Neural progenitor cell (in vitro differentiated cells): ENCODE measurements at places on chromosomes 5 and 9. TPM values are rescaled to one million over a fixed set of nuclear protein-coding genes. Genes with fewer than 3 reads are reported as not detected.
A peak's percentile ranks its signal among the peaks of the same experiment; 100 is the strongest.

DNA sequence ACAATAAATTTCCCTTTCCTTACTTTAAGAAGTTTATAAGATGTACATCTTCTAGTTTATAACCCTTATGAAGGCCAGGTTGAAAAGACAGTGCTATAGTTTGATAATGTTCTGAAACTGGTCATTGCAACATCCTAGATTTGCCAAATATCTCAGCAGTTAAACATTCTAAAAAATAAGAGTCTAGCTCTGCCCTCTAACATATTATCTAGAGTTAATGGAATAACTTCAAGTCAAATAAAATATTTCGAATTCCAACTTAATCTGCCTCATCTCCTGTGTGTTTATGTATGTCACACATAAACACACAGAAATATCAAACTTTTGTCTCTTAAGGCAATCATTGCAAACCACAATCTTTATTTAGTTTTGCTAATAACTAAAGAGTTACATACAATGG, 796.6 kb downstream of the TLE1 start:
- DNase-seq = no peak

GRCh38 chr5:16712178-16712577, 95.4 kb upstream of the RETREG1 start:
- peak; percentile 33 for DNase-seq

DNA sequence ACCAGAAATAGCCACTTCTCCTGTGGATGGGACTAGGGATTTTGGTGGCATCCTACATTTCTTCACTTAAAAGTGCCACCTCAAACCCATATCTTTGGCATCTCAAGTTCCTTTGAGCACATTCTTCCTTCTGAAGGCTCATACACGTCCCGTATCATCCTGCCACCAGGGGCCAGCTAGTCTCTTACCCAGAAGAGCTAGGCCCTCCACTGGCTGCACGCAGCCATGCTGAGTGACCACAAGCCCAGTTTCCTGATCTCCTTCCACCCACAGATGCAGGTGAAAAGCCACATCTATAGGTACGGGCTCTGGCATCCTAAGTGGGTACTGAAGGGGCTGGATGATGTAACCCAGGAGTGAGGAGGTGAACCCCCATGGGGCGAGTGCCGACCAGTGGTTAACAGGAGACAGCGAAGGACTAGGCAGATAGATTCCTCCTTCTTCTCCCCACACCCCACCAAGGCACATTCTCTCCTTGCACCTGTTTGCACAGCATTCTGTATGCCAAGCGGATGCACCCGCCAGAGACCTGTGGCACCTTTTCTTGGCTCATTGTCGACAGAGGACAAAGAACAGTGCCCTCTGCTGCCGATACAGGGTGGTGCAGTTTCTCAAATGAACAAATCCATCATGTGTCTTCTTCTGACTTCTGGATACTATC, 14.4 kb upstream of the SCGB3A1 start:
- DNase-seq = peak; percentile 63

GRCh38 chr5:9094582-9094981, 451.3 kb downstream of the SEMA5A start:
- no peak for DNase-seq

GRCh38 chr5:180330810-180331646, 22.1 kb downstream of the GFPT2 start:
- no peak for DNase-seq

DNA sequence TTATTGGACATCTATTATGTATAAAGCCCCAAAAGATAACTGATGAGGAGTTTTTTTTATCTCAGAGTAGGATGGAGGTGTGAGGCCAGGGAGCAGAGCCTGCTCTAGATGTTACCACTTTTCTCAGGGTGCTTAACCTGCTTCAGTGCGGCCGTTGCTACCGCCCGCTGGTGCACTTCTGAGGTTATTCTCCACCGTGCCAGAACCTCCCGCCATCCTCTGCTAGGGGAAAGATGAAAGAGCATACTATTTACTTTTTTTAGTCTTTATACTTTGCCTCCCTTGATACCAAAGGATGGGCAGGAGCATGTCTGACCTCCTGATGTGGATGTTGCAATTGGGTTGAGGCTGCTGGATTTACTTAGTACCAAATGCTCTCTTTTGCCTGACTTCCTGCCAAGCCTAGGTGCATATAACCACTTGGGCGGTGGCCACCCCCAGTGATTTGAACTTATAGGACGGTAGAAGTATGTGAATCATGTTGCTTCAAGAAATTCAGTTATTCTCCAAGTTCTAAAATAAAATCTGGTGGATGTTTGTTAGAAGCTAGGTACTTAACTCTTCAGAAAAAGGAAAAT, 71.1 kb upstream of the HSPB3 start:
- no peak for DNase-seq

DNA sequence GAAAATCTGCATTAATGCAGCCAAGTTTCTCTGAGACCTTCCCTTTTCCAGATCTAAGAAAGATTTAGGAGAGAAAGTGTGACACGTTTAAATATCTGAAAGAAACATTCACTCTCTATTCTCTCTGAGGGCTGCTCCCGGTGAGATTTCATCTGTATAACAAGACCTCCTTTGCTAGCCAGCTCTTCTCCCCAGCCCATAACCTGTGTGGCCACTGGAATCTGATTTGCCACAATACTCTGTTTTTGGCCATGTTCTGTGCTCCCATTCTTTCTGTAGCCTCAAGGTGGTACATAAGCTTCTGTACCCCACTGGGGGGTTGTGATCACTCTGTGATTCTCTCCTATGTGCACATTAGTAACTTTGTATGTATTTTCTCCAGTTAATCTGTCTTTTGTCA, 291.0 kb upstream of the SEMA6A start:
- DNase-seq = peak; percentile 5

GRCh38 chr9:21473236-21473635, 8.9 kb downstream of the IFNE start:
- DNase-seq = no peak

DNA sequence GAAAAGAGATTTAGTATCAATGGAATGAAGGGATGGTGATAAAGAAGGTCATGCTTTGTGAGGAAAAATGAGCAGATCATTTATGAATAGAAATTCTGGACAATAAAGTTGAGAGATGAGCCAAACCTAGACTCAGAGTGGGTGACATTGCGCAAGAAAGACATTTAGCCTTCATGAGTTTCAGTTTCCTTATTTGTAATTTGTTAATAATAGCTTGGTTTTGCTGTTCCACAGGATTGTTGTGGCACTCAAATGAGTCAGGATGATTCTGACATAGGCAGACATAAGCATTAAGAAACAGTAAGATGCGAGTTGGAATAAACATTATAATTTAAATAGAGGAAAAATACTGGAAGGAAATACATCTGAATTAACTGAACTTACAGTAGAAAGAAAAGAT, 34.8 kb downstream of the ITGA2 start:
- DNase-seq = no peak

- DNase-seq = peak; percentile 65
Observed at GRCh38 chr9:78601957-78602565, 305.1 kb downstream of the PSAT1 start.

GRCh38 chr9:5510360-5510931, at the start of gene PDCD1LG2:
Gene PDCD1LG2 (plus strand): TSS chr9:5510531. CDS start chr9:5522547, 12,016 bp downstream.
- DNase-seq = no peak

GRCh38 chr9:95305770-95306492, 11.6 kb downstream of the FANCC start:
- DNase-seq = peak; percentile 36

DNA sequence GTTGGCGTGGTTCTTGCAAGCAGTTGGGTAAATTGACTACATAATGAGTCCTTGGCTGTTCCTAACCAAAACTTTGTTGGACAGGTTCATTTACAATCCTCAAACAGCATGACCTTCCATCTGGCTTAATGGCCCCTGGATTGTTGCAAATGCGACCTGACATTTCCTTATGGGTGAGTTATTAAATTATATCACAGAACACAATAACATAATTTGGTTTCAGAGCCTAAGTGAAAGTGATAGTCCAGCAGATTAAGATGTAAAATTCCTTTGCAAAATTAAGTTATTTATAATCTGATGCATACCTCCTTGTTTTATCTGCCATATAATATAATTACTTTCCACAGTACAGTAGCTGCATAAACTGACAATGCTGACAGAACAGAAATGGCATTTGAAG, 224.4 kb downstream of the TUSC1 start:
- no peak for DNase-seq

The ENTPD2 gene
- not detected in 2 replicates for total RNA-seq

The OR1J1 gene
- not detected in 2 replicates for total RNA-seq

The TRIM7 gene
- total RNA-seq = not detected in 2 replicates

The PIGO gene
- total RNA-seq = 12.3 and 21.6 TPM in 2 replicates

The C8G gene
- total RNA-seq = not detected in 2 replicates
